Fibroblast of skin of left quadriceps (primary cell): ENCODE measurements at places on chromosomes 13 and 19.

GRCh38 chr13:110574161-110574560, 12.6 kb upstream of the RAB20 start:
- no peak for DNase-seq

- no peak for DNase-seq
Observed at GRCh38 chr19:18179957-18180356, 6.3 kb downstream of the IFI30 start.

GRCh38 chr13:42814868-42815267, 33.5 kb downstream of the FAM216B start:
- peak; percentile 98 for DNase-seq

DNA sequence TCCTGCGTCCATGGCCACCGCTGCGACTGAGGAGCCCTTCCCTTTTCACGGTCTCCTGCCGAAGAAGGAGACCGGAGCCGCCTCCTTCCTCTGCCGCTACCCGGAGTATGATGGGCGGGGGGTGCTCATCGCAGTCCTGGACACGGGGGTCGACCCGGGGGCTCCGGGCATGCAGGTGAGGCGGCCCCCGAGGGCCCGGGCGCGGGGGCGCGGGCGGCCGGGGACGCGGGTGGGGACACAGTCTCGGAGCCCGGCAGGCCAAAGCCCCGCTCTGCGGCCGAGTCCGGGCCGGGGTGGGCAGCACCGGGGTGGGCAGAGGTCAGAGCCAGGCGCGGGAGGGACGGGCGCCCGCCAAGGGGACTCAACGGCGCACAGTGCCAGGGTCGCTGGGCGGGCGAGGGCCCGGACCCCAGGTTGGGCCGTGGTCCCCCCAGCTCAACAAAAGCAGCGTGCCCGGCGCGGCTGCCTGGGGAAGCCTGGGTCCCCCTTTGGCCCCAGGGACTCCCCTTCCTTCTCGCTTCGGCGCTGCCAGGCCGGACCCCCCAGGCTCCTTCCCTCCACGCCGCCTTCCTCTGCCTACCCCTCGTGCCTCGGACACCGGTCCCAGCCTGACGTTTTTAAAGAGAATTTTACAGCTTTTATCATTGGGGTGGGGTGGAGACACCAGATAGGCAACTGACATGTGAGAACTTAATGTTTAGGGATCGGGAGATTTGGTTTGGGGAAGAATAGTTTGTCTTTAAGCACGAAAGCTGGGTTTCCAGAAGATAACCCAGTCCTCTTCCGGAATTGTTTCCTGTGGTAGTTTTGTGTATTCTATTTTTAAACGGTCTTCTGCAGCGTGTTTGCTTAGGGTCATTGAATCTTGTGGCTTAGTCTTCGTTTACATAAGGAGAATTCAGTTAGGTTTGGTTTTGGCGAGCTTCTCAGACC, 509 bp downstream of the TPP2 start:
- no peak for DNase-seq

- DNase-seq = no peak
Observed at GRCh38 chr13:49395451-49395865, 48.4 kb downstream of the CAB39L start.

DNA sequence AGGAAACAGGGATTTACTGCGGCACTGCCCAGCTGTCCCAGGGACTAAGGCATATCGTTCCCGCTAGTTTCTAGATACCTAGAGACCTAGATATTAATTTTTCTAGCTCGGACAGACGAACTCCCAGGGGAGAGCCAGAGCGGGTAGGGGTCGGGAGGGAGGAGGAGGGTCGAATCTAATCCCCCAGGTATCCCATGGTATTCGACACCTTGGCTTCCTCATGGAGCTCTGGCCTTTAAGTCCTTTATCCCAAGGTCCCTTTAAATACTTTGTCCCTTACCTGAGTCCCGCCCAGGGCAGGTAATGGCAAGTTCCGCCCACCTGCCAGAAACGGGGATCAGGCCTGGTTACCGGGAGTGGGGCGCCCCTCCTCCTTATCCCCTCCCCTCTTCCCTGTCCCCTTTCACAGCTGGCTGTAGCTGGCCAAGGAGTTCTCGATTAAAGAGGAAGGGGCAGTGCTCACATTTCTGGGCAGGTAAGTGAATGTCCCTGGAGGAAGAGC, at the start of gene PRRG2:
Gene PRRG2, plus strand, starts transcription at position 310 of the 502 bp plus-strand sequence. CDS start 1,904 bp downstream, outside the sequence.
- DNase-seq = no peak

GRCh38 chr19:45812297-45812696, 2.8 kb downstream of the RSPH6A start:
- DNase-seq = no peak

- DNase-seq = no peak
Observed at GRCh38 chr13:99463646-99464397, 37.5 kb upstream of the TM9SF2 start.

DNA sequence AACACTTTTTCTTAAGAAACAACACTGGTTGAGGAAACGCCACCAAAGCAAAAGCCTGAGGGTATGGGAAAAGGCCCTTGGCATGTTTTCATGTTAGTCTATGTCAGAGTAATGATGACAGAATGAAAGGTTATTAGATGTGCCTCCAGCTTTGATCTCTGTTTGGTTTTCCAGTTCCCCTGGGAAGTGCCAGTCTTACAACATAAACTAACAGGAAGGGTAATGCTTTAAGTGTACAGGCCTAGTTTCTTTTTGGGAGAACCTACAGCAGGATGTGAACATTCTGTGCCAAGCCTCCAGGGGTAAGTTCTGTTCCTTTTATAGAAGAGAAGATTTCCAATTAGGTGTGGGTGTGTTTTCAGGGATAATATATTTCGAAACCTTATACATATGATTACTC, 121.7 kb downstream of the FNDC3A start:
- DNase-seq = no peak

DNA sequence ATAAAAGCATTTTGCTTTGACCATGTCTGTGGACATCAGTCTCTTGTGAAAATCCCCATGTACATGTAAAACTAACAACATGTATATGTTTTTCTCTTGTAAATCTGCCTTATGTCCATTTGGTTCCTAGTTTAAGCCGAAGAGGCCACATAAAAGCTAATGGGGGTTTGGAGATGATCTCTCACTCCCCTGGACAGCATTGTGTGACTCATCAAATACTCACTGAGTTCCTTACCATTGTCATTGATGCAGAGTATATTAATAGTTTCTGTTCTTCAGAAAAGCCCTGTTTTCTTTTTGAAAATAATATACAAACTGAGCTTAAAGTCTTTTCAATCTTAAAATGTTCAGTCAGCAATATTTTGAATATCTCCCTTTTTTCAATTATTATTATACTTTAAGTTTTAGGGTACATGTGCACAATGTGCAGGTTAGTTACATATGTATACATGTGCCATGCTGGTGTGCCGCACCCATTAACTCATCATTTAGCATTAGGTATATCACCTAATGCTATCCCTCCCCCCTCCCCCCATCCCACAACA, 536.7 kb upstream of the HTR2A start:
- no peak for DNase-seq

GRCh38 chr19:51258165-51259160, 7.6 kb downstream of the SIGLECL1 start:
- DNase-seq = no peak

- DNase-seq = no peak
Observed at GRCh38 chr13:20701461-20701860, 2.0 kb upstream of the IL17D start.

- no peak for DNase-seq
Observed at GRCh38 chr13:34853161-34853560, 88.9 kb upstream of the NBEA start.

- no peak for DNase-seq
Observed at GRCh38 chr13:102138635-102139190, 263.1 kb downstream of the FGF14 start.

GRCh38 chr19:54231077-54231931, 8.5 kb upstream of the LILRB3 start:
- peak; percentile 48 for DNase-seq

DNA sequence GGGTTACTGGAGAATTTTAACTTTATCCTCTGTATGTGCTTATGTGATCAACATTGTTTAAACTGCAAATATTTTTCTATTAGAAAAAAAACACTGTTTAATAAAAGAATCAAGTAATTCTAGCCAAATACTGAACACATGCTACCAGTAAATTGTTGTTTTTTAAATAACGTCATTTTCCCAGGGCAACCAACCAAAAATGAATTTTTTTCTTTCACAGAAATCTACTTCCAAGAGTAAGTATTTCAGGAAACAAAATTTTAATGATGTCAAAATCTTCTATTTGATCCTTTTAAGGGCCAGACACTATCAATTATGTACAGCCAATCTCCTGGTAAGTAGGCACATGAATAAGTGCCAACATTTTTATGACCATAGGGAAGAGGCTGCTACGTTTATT, 57.1 kb downstream of the TUBGCP3 start:
- no peak for DNase-seq

GRCh38 chr19:45785097-45785496, 2.8 kb upstream of the DMPK start:
- no peak for DNase-seq

DNA sequence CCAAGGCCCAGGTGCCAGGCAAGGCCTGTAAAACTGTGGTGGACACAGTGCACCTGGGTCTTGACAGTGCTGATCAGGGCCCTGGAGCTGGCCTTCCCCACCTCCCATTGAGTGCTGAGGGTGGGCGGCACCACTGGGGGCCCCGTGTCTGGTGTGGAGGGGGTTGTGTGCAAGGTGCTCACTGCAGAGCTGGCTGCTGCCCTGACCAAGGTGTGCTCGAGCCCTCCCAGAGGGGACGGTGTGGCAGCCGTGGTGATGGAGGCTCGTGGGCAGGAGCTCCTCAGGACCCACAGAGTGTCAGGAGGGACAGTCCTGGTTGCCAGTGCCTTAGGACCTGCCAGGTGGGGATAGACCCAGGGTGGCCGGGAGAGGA, 23.0 kb downstream of the ATP4B start:
- no peak for DNase-seq

GRCh38 chr13:56352361-56352760, 788.4 kb upstream of the PRR20A start:
- no peak for DNase-seq

DNA sequence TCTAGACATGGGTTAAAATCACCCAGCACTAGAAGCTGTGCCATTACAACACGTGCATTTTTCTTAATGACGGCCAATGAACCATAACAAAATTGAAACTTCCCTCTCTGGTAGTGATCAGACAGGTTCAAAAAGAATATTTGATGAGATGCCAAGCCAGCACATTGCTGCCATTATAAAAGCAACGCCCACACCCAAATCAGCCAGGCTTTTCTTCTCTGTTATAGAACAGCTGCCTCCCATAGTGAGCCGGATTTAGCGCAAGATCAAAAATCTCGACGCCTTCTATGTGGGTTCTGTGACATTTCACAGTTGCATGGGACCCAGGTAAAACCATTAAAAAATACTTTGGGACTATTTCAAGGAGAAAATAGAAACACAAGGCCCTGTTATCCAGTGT, 1158.0 kb downstream of the EFNB2 start:
- no peak for DNase-seq

GRCh38 chr19:47719047-47719859, 6.0 kb downstream of the EHD2 start:
- DNase-seq = peak; percentile 99

DNA sequence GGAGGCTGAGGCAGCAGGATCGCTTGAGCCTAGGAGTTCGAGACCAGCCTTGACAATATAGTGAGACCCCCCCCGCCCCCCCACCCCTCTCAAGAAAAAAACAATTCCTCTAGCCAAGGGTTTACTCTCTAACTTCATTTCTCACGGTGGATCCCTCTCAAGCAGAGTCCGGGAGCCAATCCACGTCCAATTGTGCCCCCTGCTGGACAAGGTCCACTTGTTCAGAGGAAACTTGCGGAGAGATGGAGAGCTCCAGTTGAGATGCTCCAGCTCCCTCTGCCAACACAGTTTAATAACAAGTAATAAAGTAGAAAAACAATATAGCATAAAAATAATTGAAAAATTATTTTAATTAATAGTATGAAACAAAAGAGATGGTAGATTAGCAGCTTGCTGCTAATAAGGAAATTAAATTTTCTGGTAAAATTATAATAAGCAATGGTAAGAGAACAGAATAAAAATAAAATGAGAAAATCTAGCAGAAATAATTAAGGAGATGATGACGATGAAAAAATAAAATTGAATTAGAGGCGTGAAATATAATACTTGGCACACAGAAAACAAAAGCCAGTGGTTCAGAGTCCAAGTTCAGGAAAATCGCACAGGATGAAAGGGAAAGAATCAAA, 14.5 kb upstream of the SIGLEC14 start:
- peak; percentile 42 for DNase-seq

DNA sequence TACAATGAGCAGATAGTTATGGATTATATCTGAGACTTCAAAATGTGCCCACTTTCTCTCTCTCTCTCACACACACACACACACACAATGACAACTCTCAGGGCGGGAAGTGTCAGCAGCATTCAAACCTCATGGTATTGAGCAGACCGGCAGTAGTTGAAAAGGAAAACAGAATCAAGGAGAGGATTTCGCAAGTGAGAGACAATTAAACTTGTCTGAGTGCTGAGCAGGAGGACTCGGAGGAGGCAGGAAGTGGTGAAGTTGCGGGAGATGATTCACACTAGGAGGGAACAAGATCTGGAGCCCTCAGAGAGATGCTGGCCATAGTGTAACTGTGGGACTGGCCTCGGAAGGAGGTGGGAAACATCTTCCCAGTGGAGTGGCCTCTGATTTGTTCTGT, 353.1 kb downstream of the EFNB2 start:
- peak; percentile 84 for DNase-seq

GRCh38 chr13:51542346-51543242, 41.7 kb upstream of the WDFY2 start:
- DNase-seq = no peak

- no peak for DNase-seq
Observed at GRCh38 chr19:38168637-38169036, 55.4 kb downstream of the DPF1 start.

DNA sequence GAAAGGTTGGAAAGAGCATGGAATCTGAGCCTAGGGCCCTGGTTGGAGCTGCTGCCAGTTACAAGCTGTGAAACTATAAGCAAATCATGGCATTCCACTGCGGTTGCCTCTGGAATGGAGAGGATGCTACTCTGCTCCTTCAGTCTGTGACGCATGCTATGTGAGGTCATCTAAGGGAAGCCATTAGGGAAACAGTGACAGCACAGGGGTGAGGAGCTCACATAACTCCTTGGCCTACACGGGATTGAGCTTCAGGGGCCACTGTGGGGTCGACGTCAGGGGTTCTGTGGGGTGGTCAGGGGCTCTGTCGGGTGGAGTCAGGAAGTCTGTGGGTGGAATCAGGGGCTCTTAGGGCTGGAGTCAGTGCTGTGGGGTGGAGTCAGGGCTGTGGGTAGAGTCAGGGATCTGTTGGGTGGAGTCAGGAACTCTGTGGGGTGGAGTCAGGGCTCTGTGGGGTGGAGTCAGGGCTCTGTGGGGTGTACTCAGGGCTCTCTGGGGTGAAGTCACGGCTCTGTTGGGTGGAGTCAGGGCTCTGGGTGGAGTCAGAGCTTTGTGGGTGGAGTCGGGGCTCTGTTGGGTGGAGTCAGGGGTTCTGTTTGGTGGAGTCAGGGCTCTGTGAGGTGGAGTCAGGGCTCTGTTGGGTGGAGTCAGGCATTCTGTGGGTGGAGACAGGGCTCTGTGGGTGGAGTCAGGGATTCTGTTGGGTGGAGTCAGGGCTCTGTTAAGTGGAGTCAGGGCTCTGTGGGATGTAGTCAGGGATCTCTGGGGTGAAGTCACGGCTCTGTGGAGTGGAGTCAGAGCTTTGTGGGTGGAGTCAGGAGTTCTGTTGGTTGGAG, 35.8 kb upstream of the MEDAG start:
- peak; percentile 99 for DNase-seq
